ENCODE measurements at places on chromosomes 11 and 22.
A peak's percentile ranks its signal among the peaks of the same experiment; 100 is the strongest.

DNA sequence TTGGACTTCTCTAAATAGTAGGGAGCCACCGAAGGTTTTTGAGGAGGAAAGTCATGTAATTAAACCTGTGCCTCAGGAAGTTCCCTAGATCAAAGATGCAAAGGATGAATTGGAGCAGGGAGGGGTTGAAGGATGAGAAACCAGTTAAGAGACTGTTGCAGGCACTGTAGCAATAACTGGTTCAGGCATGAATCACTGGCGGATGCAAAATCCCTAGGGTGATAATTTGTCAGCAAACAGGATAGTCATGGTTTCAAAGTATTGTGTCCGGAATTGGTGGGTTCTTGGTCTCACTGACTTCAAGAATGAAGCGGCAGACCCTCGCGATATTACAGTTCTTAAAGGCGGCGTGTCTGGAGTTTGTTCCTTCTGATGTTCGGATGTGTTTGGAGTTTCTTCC, 19.9 kb downstream of the TRIOBP start:
- no peak for DNase-seq

DNA sequence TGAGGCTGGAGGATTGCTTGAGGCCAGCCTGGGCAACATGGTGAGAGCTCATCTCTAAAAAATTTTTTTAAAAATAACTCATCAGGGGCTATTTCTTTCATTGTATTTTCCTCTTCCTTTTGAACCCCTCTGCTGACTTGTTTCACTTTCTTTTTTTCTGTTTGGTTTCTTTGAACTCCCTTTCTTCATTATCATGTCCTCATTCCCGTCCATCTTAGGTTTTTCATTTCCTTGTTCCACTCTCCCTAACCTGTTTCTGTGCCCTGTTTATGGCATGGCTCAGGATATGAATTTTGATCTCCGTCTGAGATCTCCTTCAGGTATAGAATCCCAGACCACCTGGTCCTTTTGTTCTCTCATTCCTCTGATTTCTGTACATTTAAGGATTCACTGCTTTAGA, 12.5 kb downstream of the MARK2 start:
- no peak for DNase-seq

DNA sequence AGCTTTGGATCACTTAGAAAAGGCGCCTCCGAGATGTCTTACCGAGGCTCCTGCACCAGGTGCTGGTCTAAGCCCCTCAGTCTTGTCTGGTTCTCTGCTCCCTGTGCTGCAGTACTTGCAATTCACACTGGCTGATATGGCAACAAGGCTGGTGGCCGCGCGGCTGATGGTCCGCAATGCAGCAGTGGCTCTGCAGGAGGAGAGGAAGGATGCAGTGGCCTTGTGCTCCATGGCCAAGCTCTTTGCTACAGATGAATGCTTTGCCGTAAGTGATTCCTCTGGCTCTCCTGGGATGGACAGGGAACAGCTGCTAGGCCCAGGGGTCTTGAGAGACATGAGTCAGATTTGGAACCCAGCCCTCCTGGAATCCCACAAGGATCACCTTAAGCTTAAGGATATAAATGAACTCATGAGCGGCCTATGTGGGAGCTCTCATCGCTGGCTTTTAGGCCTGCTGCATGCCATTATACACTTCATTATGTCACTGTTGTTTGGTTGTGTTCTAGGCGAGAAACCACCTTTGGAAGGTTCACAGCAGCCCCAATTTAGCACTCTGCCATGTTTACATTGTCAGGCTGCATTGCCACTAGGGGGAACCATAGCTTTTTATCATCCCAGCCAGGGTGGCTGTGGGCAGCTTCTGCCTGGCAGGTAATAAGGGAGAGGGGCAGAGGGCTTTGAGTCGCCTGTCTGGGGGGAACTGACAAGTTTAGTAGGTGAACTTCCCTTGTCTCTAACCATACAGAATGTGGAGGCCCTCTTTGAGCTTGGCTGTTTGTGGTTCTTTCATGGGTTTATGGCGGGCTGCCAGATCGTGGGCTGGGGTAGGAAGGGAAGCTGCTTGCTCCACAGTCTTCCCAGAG, 8.5 kb downstream of the ACAD8 start:
- DNase-seq: peak; percentile 43

GRCh38 chr22:49328630-49329405, 498.9 kb downstream of the BRD1 start:
- DNase-seq: no peak

DNA sequence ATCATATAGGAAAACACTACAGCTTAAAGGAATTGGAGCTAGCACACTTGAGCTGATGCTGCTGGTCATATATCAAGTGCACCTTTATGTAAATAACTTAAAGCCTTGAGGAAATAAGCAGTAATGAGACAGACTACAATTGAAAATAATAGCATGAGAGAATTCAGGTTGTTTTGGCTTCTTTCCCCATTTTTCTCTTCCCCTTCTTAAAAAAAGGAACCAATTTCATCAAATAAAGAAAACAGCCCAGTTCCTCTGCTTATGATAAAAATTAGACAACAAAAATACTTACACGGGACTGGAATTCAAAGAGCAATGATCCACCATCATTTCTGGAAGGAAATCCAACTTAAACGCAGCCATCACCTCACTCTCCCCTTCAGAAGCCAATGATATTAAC, 50.2 kb upstream of the RAPSN start:
- no peak for DNase-seq

GRCh38 chr11:59152312-59152951, 9.8 kb downstream of the FAM111A start:
- no peak for DNase-seq

GRCh38 chr11:65116370-65117205, 913 bp downstream of the ZNHIT2 start:
- DNase-seq: peak; percentile 63

DNA sequence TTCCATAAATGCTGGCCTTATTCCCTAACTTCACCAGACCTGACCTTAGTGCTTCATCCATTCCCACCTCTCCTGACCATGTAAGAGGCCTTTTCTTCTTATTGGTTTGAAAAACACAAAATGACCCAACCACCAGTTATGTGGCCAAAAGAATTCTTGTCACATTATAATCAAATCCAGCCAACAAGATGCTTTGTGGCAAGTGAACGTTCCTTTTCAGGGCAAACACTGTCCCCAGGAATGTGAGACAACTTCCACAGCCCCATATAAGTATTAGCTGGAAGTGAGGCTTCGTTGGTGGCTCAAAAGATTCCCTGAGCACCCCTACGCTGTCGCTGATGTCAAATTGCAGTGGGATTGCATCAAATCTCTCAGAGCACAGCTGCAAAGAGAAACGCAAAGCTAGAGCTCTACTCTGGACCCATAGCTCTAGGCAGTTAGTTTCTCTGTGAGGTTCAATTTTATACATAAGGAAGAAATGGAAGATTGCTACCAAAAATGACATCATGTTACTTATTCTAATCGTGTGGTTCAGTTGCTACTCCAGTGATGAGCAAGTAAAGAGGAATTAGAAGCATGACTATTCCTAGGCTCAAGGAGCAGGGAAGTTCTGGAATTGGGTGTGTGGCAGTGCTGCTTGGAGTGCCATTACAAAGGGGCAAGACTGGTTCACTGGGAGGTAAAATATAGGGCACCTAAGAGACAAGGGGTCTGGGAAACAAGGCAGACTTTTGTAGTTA, 26.1 kb downstream of the GLYATL1 start:
- no peak for DNase-seq

DNA sequence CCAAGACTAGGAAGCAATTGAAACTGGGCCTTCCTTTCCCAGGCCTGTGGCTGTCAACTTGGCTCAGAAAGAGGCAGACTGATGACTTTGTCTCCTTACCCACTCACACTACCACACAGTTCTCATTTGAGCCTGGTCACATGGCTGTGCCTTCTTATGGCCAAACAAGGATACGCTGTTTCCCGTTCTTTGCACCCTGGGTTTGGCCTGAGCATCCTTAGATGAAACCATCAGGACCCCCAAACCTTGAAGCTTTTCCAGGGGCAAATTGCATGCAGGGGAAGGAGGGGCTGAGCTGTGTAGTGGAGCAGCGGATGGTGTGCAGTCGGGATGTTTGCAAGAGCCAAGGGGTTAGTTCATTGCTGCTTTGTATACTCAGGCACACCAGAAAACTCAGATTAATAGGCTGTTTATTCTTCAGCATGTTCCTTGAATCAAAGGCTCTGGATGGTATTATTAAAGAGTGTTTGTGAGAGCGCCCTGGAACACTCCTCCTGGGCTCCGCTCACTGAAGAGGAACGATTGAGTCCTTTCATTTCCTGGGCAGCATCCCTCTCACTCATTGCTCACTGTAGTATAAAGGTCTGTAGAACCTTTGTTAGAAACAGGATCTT, 69.8 kb downstream of the ARFGAP2 start:
- no peak for DNase-seq

Data from COR-L47 (cell line).